RWPE1 (cell line): ENCODE measurements at places on chromosomes 6 and 20.

GRCh38 chr20:57400821-57401564, 9.8 kb downstream of the RBM38 start:
- no peak for DNase-seq

DNA sequence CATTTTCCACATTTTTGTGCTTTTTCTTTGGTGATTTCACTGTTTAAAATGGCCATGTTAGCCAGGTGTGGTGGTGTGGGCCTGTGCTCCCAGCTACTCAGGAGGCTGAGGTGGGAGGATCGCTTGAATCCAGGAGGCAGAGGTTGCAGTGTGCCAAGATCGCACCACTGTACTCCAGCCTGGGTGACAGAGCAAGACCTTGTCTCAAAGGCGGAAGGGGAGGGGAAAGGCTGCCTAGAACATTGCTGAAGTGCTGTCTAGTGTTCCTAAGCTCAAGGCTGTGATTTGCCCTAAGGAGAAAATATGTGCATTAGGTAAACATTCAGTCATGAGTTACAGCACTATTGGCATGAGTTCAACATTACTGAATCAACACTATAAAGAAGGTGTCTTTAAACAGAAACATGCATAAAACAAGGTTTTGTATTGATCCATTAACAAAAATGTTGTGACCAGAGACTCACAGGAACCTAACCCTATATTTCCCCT, 14.0 kb downstream of the ZC2HC1B start:
- peak; percentile 24 for DNase-seq

- no peak for DNase-seq
Observed at GRCh38 chr6:14510038-14510437, 392.5 kb downstream of the CD83 start.

- no peak for DNase-seq
Observed at GRCh38 chr6:155967322-155967721, 511.7 kb upstream of the NOX3 start.

- no peak for DNase-seq
Observed at GRCh38 chr20:36043441-36043840, 75.1 kb downstream of the CNBD2 start.

GRCh38 chr20:58136149-58136484, 92.3 kb downstream of the ANKRD60 start:
- DNase-seq = no peak

DNA sequence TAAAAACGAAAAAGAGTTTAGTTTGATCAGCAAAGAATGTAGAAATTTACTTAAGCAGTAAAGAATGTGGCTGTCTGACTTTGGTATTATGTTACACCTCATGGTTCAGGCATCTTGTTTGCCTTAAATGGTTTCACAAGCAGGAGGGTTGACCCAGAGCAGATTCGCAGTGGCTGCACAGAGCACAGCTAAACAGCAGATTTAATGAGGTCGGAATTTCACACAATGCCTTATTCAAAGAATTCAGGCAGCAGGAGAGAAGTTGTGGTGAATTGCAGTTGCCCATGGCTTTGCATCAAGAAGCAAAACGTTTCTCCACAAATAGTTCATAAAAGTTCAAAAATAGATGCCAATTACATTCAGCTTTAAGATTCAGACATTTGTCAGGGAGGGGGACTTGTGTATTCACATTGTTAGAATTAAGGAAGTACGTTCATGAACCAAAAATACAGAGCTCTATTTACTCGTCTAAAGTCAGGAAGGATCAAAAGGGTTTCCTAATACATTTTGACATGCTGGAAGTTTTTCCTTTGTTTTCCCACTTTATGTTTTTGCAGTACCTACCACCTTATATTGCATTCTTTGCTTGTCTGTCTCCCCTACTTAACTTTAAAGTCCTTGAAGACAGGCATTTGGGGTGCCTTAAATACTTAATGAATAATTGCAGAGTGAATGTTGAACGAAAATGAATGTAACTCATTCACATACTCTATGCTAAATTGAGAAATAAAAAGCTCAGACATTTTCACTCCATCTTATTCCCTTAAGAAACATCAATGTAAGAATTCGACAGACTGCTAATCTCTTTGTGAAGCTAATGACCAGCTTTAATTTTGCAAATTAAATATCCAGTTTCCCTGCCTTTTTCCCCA, 1163.6 kb upstream of the CITED2 start:
- peak; percentile 30 for DNase-seq

DNA sequence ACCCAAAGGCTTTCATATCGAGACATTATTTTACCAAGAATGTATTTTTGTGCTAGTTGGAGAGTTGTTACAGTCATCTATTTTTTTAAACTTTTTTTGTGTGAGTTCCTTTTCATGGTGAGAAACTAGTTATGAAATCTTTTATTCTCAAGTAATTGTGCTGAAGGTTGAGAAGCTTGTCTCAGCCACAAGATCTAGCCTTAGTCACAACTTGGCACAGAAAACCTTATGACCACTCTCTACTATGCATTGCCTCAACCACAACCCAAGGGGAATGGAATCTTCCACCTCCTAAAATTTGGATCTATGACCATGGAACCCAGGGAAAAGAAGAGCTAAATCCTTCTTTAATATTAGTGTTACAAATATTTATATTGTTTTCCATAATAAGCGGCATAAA, 58.5 kb downstream of the HS3ST5 start:
- no peak for DNase-seq

- DNase-seq = peak; percentile 90
Observed at GRCh38 chr20:63628246-63628975, 1.5 kb upstream of the GMEB2 start.

- DNase-seq = no peak
Observed at GRCh38 chr6:11065436-11066202, 21.5 kb upstream of the ELOVL2 start.

DNA sequence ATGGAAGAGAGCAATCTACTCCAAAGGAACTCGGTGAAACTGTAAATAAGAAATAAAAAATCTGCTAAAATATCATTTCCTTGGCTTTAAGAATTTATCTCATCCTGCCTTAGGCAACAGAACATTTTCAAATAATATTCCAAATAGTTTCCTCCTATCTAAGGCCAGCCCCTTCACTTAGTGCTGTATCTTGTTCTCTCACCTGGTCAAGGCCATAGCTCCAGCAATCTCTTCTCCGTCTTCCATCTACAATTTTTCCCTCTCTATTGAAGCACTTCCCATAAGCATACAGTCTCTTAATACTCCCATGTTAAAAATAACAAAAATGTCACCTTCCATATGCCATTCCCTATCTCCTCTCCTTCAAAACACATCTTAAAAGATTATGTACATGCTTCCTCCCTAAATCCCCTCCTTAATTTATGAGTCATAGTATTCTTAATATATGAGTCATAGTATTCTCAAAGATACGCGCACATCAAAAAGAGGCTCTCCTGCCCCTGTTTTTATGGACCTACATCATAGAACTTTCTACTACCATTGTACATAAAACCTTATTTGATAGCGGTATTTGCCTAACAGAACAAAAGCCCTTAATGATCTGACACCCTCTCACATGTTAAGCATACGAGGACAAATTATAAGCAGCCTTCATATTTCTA, 146.9 kb downstream of the PDE10A start:
- peak; percentile 67 for DNase-seq

DNA sequence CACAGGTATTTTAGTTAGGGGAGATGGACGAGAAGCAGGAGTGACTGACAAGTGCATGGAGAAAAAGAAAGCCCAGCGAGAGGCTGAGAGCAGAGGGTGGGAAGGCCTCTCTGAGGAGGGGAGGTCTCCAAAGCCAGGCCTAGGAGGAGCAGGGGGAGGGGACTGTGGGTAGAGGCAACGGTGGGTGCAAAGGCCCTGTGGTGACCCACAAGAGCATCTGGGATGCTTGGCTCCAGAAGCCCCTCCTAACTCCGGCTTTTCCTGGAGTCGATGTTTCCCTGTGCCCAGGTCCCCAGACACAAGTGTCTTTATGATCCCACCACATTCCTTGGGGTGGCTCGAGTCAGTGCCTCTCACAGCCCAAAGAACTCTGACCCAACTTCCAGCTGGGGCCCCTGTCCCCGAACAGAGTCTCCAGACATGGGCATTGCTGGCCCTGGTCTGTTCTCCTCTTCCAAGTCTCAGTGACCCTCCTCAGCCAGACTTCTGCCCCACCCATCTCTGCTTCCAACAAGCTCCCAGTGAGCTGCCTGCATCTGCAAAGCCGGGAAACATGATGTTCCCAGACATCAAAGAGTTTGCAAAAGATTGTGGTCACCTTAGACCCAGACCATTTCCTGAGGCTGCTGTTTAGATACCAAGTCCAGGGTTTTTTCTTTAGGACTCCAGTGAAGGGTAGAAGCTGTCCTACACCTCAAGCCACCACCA, 11.1 kb upstream of the BMP7 start:
- no peak for DNase-seq

- peak; percentile 87 for DNase-seq
Observed at GRCh38 chr6:82144007-82144851, 103.3 kb downstream of the IBTK start.

GRCh38 chr6:43941174-43941573, 171.2 kb downstream of the VEGFA start:
- DNase-seq = no peak

- no peak for DNase-seq
Observed at GRCh38 chr20:43945391-43946205, 30.9 kb downstream of the TOX2 start.

GRCh38 chr6:28480253-28480932, 35.2 kb downstream of the GPX6 start:
- DNase-seq = no peak

DNA sequence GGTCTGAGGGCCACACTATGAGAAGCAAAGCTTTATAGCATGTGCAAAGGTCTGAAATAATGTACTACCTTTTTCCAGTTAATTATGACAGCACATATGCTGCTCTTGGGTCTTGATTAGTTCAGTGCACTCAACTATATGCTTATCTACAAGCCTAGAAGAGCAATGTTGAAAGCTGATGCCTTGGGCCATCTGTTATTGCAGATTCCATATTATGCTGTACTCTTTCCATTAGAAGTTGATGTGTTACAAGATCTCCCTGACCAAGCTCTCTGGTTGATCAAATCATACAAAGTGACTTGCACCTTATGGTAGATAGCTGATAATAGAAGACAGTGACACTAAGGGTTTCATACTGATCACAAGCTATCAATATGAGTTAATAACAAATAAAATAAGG, 327.3 kb downstream of the FRK start:
- no peak for DNase-seq

DNA sequence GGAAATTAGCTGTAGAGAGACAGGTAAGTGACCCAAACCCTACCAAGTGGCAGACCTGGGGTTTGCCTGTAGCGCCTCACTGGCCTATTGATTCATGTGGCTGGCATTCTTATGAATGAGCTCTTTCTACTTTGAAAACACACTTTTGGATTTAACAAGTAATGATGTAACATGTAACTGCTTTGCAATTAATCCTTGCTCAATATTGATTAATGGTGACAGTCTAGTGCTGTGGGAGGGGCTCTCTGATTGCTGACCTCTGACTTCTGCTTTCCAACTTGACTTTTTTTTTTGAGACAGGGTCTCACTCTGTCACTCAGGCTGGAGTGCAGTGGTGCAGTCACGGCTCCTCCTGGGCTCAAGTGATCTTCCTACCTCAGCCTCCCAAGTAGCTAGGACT, 82.7 kb downstream of the TIAM2 start:
- no peak for DNase-seq
